Suprapubic skin (tissue), 4 donors: ENCODE measurements at places on chromosomes 2 and 18.

- no peak for DNase-seq
Measured at GRCh38 chr2:160499865-160500264, 6.3 kb upstream of the RBMS1 start.

DNA sequence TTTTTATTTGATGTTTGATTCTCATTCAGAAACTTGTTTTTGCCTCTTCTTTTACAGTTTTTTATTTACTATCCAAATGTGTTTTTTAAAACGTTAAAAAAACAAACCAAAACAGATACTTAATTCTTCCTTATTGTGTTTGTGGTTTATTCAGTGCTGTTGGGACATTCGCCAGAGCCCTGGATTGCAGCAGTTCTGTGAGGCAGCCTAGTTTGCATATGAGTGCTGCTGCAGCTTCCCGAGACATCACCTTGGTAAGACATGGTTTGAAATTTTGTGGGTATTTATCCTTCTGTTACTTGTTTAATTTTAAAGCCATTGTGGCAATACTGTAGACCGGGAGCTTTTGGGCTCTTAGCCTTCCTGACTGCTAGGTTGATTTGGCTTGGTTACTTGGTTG lies 91.2 kb downstream of the MTA3 start:
- no peak for DNase-seq

GRCh38 chr18:48908916-48909315 lies 41.8 kb downstream of the SMAD7 start:
- peak; percentile 8 for DNase-seq

GRCh38 chr2:28462122-28462521 lies 33.7 kb upstream of the PLB1 start:
- no peak for DNase-seq

DNA sequence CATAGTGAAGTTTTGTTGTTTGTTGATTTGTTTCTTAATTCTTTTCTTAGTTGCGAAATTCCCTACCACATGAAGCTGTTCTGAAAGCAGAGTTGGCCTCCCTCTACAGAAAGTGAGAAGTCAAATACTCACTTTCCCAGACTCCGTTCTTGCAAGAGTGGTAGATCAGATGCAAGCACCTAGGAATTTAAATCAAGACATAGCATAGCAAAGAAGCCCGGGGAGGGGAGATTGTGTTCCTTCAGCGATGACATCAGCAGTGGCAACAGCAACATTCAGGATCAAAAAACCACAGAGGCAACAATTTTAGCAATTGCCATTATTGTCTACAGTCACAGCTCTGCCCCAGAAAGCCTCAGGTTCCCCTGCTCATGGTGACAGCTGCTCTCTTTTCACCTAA lies 580.0 kb downstream of the RNF144A start:
- no peak for DNase-seq

DNA sequence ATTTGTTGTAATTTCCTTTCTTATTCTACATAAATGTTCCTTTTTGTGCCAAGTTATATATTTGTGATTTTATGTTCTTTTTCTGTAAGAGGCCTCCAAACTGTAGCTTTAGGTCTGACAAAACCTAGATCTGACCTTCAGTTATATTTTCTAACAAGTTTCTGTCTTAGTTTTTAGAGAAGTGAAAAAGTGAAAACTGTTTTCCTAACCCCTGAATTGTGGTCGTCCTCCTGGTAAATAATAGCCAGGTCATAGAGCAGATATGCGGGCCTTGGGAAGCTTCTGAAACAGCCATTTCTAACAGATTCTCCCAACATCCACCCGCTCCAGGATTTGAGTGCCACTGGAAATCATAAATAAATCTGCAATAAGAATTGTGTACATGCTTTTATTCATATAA lies 398.4 kb upstream of the CWC22 start:
- DNase-seq = no peak

- peak; percentile 31 for DNase-seq
Measured at GRCh38 chr2:129915303-129915840, 64.1 kb upstream of the RAB6C start.

GRCh38 chr2:85400541-85401463 lies 9.4 kb downstream of the CAPG start:
- DNase-seq = peak; percentile 55

GRCh38 chr2:52810460-52810859 lies 957.1 kb upstream of the CHAC2 start:
- DNase-seq = no peak

- DNase-seq = no peak
Measured at GRCh38 chr2:25071966-25072365, 30.1 kb downstream of the EFR3B start.
